NCI-H1436 (cell line): ENCODE measurements at places on chromosomes 16 and 17.

GRCh38 chr17:44927696-44928095, 12.4 kb upstream of the GFAP start:
- DNase-seq: no peak

DNA sequence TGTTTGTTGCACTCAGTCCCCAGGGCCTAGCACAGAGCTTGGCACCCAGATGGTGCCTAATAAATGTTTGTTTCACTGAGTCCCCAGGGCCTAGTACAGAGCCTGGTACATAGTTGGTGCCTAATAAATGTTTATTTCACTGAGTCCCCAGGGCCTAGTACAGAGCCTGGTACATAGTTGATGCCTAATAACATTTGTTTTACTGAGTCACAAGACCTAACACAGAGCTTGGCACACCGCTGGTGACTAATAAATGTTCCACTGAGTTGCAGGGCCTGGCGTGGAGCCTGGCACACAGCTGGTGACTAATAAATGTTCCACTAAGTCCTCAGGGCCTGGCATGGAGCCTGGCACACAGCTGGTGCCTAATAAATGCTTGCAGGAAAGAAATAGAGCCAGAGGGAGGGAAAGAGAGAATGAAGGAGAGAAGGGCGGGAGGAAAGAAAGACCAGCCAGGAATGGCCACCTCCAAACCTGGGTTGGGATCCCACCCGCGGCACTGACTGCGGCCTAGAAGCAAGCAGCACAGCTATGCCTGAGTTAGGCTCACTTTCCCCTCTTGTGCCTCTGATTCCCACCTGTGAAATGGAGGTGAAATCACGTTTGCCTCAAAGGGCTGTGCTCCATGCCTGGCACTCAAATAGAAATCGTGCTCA, 7.5 kb downstream of the SLC5A11 start:
- DNase-seq: no peak

DNA sequence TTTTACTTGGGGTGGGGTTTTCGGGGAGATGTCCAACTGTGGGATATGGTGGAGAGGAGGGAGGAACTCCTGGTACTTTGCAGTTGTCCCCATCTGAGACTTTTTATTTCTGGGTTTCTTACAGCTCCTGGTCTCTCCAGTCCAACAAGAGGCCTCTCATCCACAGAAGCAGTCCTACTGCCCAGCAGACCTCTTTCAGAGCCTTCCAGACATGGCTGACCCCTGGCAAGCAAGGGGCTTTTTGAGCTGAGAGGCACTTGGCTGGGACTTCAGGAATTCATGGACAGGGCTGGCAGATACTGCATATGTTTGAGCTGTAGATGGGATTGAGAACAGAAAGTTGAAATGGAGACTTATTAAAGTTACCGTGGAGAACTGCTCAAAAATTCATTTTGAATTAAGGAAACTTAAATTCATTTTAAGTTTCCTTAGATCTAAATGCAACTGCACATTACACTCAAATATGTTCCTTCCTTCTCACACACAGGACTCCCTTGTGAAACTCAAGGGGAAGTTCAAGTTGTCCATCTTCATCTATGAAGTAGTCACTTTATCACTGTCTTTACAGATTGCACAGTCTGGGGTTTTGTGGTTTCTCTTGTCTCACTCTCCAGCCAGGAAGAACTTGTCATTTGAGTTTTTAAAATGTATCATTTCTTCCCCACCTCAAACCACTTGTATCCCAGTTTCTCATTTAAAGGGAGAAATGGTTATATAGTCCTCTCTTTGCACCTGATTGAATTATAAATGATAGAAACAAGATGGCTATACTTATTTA, 1.1 kb downstream of the LASP1NB start:
- no peak for DNase-seq

- no peak for DNase-seq
These were observed 12.2 kb upstream of the OSGIN1 start for GRCh38 chr16:83940630-83941378.

- DNase-seq: no peak
These were observed 18.1 kb downstream of the SDK2 start for GRCh38 chr17:73625991-73626673.

DNA sequence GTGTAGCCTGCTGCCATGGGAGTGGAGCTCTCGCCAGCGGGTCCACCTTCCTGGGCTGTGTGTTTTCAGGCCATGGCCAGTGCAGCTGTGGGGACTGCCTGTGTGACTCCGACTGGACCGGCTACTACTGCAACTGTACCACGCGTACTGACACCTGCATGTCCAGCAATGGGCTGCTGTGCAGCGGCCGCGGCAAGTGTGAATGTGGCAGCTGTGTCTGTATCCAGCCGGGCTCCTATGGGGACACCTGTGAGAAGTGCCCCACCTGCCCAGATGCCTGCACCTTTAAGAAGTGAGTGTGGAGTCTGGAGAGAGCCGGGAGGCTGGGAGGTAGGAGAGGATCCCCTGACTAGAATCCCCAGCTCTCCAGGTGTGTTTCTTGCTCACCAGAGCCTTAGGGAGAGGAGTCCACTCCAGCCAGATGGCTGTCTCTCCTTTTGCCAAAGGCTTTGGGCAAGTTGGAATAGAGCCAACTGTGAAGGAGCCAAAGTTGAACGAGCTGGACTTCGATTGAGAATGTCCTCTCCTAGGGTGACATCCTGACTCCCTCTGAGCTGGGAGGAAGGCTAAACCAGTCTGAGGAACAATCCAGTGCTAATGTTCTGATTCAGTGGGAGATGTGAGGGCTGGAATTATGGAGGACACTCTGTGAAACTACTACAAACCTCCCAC, 24.4 kb upstream of the EFCAB13 start:
- no peak for DNase-seq

DNA sequence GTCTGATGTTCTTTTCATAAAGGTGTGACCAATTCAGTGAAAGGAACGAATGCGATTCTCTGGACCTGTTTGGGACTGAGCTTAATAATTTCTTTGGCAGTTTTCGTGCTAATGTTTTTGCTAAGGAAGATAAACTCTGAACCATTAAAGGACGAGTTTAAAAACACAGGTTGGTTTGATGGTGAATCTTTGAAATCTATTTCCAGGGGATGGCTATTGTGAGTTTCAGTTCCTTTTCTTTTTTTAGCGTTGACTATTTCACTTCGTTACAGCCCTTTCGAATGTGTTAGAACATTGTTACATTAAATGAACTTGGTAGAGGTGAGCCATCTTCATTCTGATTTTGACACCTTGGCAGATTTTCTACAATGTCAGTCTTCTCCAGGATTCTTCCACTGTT, 1.2 kb downstream of the TNFRSF17 start:
- DNase-seq: no peak

DNA sequence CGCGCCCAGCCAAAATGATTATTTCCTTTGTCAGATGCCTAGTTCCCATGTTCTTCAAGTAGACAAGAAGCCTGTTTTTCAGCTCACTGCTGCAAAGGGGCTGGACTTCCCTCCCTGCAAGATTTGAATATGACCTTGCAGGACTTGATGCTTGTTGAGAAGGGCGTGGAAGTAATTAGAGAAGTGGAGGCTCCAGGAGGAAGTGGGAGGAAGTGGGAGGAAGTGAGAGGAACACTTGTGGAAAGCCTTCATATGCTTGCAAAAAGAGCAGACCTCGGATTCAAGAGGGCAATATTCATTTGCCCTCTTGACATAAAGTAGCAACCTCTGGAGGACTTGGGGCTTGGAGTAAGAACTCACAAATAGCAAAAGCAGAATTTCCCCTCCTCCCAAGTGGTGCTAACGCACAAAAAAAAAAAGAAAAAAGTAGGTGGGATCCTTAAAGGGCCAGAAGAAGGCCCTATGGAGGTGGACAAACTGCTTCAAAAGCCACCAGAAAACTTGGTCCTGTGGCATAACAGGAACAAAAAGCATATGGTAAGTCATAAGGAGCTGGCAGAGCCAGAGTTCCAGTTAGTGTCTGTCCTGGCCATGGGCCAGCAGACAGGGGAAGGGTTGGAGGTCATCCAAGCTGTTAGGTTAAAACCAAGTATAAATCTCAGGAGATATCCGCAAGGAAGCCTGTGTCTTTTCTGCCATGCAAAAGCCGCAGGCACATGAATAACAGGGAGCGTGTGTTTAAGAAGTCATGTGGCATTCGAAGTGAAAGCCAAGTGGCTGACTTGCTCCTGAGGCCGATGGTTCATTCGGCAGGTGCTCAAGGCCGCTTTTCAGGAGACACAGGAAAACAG, 20.6 kb upstream of the PRKAR1A start:
- DNase-seq: no peak

DNA sequence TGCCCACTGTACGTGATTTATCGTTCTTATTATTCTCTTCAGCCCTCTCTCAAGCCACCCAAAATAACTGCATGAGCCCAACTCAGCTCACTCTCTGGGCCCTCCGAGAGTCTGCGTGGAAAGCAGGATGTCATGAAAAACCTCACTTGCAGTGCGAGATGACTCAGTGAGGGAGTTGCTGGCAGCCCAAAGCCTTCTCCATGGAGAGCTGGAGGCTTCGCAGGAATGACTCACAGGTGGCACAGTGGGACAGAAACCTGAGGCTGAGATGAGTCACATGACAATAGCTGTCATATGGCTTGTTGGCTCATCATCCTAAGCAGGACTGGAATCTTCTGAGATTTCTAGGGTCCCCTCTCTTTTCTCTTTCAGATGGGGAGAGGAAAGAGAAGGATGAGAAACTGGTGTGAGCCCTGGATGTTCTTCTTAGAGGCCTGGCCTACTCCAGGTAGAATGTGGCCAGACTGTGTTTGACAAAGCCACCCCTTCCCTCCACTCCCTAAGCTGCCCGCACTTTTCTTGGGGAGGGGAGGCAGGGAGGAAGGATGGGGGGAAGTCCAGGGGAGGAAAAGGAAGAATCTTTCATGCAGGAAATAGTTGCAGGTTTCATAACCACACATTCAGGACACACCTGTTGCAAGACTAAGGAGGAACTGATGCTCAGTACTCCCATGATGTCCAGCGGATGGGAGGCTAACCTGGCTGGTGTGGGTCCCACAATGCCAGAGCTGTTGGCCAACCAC, 160.6 kb upstream of the RPL38 start:
- DNase-seq: no peak

DNA sequence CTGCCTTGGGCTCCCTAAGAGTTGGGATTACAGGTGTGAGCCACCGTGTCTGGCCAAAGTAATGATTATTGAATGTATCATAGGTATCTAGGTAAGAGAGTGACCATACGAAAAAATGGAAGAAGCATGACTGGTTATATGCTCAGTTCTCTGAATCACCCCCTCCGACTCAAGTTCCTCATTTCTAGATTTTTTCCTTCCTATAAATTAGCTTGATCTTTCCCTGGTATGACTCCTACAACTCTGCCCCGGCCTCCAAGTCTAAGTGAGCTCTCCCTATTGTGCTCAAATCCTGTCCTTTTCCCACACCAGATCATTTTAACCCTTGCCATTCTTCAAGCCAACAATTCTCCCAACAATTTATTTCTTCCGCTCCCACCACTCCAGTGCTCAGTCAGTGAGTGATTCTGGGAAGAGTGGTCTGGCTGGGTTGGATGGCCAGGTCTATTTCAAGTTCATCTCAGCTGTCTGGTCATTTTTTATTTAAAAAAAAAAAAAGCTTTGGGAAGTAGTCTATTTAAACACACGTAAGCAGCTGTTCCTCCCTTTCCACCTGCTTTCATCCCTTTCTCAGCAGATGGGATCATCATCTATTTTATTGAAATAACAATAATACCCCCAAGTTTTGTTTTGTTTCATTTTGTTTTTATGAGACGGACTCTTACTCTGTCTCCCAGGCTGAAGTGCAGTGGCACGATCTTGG, 120.2 kb upstream of the HS3ST2 start:
- no peak for DNase-seq

DNA sequence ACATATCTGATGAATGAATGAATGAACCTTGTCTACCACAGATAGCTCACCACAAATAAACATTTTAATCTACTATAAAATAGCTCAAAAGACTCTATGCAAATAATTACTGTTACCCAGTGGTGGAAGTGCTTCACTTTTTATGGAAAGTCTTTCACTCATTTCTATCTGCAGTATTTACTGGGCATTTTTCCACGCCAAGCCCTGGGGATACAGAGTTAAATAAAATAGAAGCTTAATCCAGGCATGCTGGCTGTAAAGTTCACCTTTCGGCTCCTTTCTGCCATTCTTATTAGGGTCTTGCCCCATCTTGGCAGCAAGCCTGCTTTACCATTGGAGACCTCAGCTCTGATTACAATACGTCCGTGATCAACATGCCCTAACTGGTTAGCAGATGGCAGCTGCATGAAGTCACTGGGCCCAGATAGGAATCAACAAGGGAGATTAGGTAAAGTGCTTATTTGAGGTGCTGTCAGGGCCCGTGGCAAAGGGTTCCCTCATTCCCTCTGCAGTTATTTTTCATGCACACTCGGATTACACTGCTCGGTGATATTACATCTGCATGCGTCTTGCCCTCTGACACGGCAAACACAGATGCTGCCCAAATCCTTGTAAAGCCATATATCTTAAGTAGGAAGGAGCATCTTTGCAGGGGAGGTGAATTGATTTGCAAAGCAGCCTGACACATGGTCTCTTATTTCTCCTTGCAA, 648.9 kb downstream of the WWOX start:
- DNase-seq: peak; percentile 76

- DNase-seq: no peak
These were observed 2.2 kb downstream of the ETV4 start for GRCh38 chr17:43543771-43544575.

DNA sequence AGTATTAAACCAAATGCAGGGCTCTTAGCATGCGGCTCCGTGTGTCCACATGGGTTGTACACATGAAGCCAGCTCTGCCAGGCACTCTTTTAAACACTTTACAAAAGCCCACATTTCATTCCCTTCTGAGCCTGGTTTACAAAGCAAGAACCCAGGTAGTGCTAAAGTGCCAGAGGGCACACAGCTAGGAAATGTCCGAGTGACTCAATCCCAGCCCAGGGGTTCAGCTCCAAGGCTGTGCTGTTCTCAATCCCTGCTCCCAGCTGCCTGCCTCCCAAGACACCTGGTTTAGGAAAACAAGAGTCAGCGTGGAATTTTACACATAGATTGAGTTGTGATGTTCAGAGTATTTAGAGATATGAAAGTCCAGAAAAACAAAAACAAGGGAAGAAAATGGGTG, 13.3 kb upstream of the DCAF7 start:
- DNase-seq: no peak

GRCh38 chr16:19912455-19913339, 28.0 kb upstream of the GPRC5B start:
- DNase-seq: no peak

GRCh38 chr17:18182978-18183333, 672 bp upstream of the ALKBH5 start:
- peak; percentile 81 for DNase-seq

GRCh38 chr16:68041783-68042182, 18.7 kb downstream of the DUS2 start:
- DNase-seq: no peak

GRCh38 chr17:2901582-2901981, 105.3 kb downstream of the RAP1GAP2 start:
- DNase-seq: no peak

DNA sequence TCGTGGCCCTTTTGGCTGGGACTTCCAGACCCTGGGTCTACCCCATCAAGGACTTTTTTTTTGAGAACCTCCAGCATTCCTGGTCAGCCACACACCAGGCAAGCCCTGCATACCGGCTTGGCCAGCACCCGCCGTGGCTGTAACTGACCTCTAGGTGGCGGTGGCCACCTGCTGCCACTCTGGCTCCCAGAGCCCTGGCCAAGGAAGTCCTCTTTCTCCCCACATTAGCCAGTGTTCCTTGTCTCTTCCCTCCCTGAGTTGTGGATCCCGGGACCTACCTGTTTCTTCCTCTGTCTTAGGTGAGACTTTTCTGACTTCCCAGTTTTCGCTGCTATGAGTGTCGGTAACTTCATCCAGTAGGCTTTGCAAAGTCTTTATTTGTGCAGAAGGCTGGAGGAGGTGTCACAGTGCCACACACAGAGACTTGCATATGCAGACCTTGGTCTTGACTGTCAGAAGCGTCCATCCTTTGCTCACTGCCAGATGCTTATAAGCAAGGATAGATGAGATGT, 348.3 kb downstream of the CPPED1 start:
- DNase-seq: peak; percentile 20
